ENCODE measurements at places on chromosomes 2 and 18.

DNA sequence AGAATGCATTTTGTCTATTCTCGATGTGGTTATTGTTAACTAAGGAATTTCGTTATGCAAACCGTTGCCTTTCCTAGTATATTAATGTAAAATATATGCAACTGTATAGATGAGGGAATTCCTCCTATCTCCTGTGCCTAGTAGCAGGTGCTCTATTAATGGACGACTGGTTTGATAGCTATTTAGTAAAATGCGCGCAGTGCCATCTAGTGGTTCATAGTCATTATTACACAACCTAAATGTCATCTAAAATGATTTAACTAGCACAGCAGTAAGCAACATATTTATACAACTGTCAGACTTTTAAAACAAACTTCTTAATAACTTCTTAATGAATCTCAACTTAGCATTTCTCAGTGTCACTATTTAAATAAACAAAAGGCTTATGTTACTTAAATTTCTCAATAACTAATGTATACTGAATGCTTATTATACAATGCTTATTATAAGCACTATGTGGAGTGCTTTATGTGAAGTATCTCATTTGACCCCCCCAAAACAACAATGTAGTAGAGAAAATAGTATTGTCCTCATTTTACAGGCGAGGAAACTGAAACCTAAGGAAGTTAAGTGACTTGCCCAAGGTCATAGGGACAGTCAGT lies 77.9 kb downstream of the DTNA start:
- no peak for DNase-seq

DNA sequence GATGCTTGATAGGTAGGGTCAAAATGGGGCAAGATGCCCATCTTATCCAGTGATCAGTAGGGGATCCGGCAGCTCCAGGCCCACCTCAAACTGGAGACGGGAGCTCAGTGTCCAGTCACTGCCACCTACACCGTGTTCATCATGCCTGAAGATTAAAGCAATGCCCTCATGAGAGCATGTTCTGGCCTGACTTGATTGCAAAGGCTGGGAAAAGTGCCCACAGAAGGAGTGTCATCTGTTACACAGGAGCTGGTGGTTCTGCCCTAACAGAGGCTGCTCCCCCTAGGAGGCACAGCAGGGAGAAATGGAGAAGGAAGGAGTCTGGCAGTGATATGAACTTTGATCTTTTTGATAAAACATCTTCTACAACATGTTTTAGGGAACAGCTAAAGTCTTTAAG lies 92.3 kb downstream of the CCBE1 start:
- DNase-seq: no peak

DNA sequence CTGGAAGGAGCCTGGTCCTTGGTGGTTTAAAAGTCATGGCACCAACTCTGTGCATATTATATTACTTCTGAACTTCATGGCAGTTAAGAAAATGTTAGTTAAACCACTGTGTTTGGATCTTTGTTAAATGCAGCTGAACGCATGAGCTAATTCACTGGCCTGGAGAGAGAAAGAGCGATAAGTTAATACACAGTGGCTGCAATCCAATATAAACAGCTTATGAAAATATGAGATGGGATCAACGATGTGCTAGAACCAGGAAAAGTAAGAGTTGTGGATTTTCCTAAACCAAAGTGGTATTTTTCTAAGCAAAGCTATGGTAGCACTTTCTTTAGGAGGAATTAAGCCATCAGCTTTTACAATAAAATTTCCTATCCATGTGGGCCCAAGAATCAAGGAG lies 326.7 kb downstream of the MTX2 start:
- no peak for DNase-seq

DNA sequence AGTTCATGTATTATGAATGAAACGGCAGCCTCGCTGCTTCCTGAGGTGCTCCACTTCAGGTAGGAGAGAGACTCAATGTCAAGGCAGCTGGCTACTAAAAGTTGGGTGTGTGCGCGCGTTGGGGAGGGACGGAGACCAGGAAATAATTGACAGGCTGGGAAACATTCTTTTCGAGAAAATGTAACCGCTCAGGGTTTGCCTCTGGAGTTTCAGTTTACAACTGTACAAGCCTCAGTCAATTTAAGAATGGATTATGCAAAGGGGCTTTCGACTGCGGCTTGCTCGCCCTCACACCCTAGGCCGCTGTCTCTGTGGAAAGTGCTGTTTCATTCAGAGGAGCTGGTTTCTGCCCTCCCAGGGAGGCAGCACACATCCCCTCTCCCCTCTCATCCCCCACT lies 4.4 kb upstream of the SPRED2 start:
- DNase-seq: no peak

DNA sequence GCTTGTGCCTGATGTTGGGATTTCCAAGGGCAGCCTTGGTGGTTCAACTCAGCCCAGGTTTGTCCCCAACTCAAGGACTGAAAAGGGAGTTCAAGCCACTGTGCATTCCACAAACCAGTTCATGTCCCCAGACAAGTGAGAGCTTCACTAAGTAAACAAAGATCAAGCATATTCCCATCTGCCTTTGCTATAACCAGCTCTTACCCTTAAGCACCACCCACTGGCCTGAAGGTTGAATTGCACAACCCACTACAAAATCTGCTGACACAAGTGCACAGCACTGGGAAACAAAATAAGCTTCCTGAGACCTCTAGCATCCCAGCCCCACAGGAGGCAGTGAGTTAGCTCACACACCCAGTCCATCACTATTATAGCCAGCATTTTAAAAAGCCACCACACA lies 516.7 kb downstream of the NR4A2 start:
- no peak for DNase-seq

- DNase-seq: no peak
These were observed 42.2 kb downstream of the COL3A1 start for GRCh38 chr2:189016311-189016861.

GRCh38 chr2:233940376-233941276 lies 23.5 kb downstream of the TRPM8 start:
- DNase-seq: no peak

All from cortex of kidney (tissue), 1 donor.